ENCODE measurements at places on chromosomes 7 and 10. TPM values are rescaled to one million over a fixed set of nuclear protein-coding genes. Genes with fewer than 3 reads are reported as not detected.

The OPALIN gene
- total RNA-seq = not detected

- no peak for DNase-seq
Measured at GRCh38 chr7:134371536-134371935, 54.8 kb upstream of the SLC35B4 start.

The NEUROD6 gene
- total RNA-seq = not detected

- no peak for DNase-seq
Measured at GRCh38 chr10:93150990-93151547, 77.4 kb downstream of the CYP26A1 start.

DNA sequence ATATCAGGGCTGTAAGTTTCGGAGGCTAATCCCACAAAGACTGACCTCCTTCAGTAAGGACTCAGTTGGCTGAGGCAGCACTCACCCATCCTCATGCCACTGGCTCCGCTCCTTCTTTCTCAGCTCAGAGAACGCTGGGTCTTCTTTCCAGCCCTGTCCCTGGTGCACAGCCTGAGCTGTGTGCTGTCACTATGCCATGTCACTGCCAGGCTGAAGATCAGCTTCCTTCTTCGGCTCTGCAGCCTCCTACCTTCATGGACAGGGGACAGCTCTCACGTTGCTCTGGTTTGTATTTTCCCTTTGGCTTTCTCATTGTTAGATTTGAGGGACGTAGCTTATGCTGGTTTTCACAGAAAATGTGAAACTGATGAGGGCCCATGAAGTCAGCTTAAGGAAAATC, 437.3 kb downstream of the GLRX3 start:
- no peak for DNase-seq

DNA sequence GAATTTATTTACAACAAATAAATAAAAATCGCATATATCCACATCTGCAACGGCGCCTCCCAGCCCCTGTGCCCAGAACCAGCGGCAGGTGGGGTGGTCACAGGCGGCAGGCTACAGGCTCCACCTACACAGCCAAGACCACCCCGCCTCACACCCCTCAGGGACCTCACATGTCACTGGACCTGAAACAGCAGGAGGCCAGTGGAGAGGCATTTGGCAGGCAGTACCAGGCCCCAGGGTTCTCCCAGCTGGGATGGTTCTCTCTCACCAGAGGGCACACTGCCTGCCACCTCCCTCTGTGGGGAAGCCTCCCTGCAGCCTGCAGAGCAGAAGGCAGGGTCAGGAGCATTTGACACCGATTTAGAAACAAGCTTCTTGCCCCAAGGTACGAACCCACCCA, 81.5 kb downstream of the MAD1L1 start:
- DNase-seq = no peak

The AOAH gene
- total RNA-seq = 6.1 TPM

DNA sequence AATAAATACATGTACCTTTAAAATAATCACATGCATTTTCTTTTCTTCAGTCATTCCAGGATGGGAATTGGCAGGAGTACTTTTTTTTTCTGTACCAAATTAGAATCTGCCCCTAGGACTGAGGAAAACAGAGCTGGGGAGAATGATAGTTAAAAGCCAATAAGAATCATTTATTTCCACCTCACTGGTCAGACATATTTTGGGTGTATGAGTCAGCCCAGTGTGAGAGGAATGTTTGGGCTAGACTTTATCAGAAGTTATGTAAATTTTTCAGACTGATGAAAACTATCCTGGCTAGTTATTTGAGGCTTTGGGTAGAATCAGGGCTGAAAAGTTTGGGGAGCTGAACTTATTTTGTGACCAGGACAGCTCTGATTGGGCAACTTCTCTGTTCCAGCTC, 303.1 kb upstream of the NPSR1 start:
- no peak for DNase-seq

DNA sequence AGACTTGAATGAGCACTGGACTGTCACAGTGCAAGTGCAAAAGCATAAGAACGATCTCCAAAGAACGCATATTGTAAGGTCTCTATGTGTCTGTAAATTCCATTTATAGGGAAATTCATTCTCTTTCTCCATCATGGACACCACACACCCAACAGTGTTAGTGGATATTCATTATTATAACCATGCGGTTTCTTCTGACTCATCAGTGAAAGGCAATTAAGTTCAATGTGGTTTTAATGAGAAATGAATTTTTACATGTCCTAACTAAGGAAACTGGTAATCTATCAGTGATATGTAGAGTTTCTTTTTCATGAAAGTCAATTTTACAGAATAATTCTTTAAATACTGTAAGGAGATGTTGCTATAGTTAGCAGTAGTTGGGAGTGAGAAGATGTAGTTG, 25.9 kb downstream of the GIMAP8 start:
- no peak for DNase-seq

- no peak for DNase-seq
Measured at GRCh38 chr10:14384915-14385314, 54.2 kb upstream of the FRMD4A start.

DNA sequence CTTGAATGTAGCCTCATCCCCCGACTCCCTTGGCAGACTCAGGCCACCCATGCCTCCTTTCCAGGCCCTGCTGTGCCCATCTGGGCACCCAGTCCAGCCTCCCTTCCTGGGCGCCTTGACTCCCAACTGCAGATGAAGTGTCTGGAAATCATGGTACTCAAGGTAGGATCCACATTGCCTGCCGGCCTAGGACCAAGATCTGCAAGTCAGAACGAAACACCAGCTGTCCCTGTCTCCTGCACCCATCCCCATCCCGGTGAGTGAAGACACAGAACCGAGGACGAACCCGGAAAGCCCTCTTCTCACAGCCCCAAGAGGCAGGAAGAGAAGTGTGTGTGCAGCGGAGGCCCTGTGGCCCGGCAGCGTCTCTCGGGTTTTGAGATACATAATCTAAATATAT, 205.1 kb downstream of the EMX2 start:
- DNase-seq = no peak

The CACUL1 gene
- 32.3 TPM for total RNA-seq

The ZPBP gene
- total RNA-seq = not detected

- DNase-seq = peak; percentile 73
Measured at GRCh38 chr7:155973451-155973997, 161.3 kb upstream of the SHH start.

The RGS10 gene
- 13.5 TPM for total RNA-seq

DNA sequence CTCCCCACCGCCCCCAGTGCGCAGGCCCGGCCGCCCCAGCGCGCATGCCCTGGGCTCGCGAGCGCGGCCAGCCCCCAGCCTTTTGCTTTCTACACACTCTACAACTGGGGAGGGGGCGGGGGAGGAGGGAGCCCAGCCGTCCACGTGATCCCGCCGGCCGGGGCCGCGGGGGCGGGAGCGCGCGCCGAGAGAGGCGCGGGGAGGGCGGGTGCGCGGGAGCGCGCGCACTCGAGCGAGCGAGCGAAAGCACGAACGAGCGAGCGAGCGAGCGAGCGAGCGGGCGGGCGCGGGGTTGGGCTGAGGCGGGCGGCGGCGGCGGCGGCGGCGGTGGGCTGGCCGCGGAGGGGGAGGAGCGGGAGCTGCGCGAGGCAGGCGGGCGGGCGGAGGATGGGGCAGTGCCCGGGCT, at the start of gene AUTS2:
Gene AUTS2 (plus strand): TSS at position 395 of the 406 bp plus-strand sequence. CDS start 1,179 bp downstream, outside the sequence.
- peak; percentile 92 for DNase-seq

DNA sequence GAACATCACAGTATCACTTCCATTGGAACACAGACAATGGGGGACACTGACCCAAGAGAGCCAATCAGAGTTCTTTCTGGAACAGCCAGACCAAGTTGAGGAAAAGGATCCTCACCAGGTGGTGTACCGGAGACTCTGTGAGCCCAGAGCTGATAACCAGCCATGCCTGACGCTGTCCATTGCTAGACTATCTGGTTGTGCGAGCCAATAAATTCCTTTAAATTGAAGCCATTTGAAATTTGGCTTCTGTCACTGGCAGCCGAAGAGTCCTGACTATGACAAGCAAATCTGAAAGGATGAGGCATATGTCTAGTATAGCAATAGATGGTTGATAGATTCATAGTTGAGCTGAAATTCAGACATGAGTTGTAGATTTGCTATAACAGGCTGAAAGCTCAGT, 3.1 kb upstream of the LHPP start:
- no peak for DNase-seq

The UCMA gene
- not detected for total RNA-seq

The NODAL gene
- total RNA-seq = not detected

- DNase-seq = no peak
Measured at GRCh38 chr10:31123946-31124345, 92.3 kb upstream of the ZNF438 start.

The FGFBP3 gene
- total RNA-seq = 1.5 TPM

The DLX5 gene
- total RNA-seq = 4.9 TPM

DNA sequence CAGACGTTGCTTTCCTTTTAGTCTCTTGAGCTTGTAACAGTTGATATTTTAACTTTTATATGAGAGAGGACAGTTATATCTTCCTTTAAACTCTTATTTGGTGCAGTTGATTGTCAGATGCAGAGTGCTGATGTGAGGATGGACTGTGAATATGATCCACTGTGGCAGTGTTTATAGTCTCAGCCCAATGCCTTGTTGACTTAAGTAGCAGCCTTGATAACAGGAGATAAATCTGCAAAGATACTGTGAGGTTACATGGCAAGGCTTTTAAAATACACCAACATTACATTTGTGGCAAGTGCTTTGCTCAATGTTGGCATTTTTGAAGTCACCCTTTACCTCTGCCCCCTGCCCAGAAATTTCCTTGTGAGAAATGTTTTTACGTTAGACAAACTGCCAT, 206.7 kb downstream of the AUTS2 start:
- DNase-seq = no peak

The OLAH gene
- total RNA-seq = 1.3 TPM

The LIPN gene
- not detected for total RNA-seq

The TAS2R41 gene
- total RNA-seq = 0.81 TPM

The COL1A2 gene
- total RNA-seq = 2,112 TPM

- no peak for DNase-seq
Measured at GRCh38 chr7:8051998-8052397, 83.4 kb downstream of the GLCCI1 start.

GRCh38 chr10:15306735-15307280, 64.3 kb downstream of the FAM171A1 start:
- no peak for DNase-seq

DNA sequence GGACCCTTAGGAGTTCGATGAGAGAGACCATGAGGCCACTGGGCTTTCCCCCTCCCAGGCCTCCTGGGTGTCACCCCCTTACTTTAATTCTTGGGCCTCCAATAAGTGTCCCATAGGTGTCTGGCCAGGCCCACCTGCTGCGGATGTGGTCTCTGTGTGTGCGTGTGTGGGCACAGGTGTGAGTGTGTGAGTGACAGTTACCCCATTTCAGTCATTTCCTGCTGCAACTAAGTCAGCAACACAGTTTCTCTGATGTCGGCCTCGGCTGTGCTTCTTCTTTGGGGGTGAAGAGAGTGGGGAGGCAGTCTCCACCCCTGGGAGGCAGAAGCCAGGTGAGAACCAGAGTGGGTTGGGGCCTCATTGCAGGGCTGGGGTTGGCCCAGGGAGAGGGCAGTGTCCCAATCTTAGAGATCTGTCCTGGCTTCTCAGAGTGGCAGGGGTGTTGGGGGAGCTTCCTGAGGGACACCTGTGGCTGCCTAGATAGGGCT, 1.5 kb downstream of the PVRIG start:
- DNase-seq = no peak

- no peak for DNase-seq
Measured at GRCh38 chr10:64630534-64630933, 1109.3 kb downstream of the REEP3 start.

The SPDYE8 gene
- total RNA-seq = not detected

The GRM8 gene
- not detected for total RNA-seq

DNA sequence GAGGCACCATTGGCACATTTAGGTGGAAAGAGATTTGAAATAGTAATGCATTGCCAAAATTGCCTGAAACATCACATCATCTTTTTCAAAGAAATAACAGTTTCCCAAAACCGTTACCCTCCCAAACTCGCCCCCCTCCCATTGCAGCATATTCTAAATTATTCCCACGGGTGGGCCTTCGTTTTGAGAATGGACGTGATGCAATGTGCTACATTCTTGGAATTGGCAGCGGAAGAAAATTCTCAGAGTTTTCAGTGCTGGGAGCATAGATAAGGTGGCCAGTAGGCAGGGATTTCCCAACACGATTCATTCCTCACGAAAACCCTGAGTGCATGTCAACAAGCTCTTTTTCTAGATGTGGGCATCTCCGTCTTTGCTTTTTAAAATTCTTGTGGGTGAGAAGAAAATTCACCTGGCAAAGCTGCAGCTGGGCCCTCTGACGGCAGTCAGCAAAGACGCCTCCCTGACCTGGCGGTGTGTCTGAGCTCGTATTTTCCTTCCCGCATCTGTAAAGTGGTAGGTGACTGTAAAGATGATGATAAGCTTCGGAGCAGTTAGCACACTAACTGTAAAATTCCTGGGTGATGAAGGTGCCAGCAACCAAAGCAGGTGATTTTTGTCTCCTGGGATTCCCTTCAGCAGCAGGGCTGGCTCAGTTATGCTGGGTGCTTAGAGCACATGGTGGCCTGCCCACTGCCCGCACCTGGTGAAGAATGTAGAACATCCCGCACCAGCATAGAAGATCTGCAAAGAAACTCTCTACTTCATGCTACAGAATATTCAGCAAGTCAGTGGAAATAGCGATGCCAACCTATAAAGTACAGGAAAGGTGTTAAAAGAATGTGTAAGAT, 141.9 kb upstream of the KLF6 start:
- DNase-seq = no peak

The PPP1R9A gene
- 15.5 TPM for total RNA-seq

Data from posterior vena cava (tissue), 2 donors.